Lung microvascular endothelial cell (primary cell): ENCODE measurements at places on chromosomes 1 and 21.

- no peak for DNase-seq
Measured at GRCh38 chr1:184889902-184890301, 84.4 kb downstream of the NIBAN1 start.

- DNase-seq = no peak
Measured at GRCh38 chr1:4076346-4076745, 176.3 kb upstream of the C1orf174 start.

DNA sequence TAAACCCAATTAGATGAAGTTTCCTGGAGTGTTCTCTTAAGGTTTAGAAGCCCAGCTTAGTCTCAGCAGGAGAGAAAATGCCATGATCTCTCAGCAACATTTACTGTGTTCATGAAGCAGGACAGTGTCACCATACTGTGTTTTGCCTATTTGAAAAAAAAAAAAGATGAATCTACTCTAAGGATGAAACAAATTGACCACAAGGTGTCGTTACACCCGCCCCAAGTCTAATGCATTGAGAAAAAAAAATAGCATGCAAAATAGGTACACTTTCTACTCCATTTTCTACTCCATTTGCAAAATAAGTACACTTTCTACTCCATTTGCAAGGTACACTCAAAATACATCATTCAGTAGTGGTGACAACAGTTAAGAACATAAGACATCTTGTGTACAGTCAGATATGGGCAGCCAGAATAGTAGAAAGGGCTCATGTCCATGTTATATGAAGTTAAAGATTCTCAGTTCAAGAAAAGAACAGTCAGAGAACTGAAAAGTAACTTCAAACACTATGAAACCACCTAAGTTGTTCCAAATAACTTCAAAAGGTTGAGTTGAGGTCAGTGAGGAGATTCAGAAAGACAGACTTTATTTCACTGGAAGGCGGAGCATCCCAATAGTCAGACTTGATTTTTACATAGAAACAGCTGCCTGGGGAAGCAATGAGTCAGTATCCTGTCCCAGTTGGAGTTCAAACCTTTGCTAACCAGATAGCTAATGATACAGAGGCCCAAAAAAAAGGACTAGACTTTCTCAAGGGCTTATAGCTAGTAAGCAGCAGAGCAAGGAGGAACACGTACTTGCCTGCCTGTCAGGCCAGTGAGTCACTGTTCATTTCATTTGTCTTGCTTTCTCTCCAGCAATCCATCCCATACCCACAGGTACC lies 13.3 kb downstream of the PLPPR5 start:
- DNase-seq = peak; percentile 50

- no peak for DNase-seq
Measured at GRCh38 chr1:93937997-93938396, 28.8 kb upstream of the GCLM start.

- peak; percentile 12 for DNase-seq
Measured at GRCh38 chr21:25370311-25370744, 237.0 kb downstream of the MRPL39 start.

GRCh38 chr1:107617921-107618320 lies 347.1 kb downstream of the VAV3 start:
- no peak for DNase-seq

GRCh38 chr21:31624181-31624580 lies 35.3 kb upstream of the SOD1 start:
- DNase-seq = no peak

GRCh38 chr21:40562242-40563002 lies 284.5 kb downstream of the DSCAM start:
- no peak for DNase-seq

DNA sequence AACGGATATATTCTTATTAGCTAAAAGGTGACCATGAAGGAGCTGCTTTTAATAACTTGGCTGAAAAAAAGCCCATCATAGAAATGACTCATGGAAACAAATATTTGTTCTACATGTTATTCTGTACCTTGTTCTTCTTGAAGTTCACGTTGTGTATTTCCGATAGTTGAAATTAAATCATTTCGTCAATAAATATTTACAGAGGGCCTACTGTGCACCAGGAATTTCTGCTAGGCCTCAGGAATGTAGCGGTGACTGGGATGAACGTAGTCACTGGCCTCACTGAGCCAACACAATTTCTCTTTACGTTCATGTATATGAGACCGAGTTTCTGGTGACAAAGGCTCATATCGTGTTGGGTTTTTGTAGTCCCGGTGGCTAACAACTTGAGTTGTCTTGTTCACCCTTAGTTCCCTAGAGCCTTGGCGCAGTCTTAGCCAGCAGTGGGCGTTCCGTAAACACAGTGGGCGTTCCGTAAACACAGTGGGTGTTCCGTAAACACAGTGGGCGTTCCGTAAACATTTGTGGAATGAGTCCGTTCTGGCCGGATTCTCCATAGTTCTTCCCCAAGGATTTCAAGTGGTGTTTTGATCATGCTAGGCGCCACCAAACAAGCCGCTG lies 53.2 kb upstream of the VAMP3 start:
- no peak for DNase-seq

DNA sequence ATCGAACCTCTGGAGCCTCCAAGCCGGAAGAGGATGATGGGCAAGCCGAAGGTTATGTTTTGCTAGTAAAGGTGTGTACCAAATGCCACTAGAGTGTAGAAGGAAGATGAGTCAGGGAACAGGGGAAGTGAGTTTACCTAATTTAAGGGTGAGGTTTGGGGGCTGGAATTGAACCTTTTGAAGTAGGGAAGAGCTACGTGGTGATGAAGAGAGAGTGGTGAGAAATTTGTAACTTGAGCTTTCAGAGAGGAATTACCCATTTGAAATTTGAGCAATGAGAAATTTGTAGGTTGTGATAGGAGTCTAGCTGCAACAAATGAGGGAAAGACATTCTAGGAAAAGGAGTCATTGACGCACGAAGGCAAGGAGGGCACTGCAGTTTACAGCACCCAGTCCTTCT lies 70.0 kb upstream of the TENT5C start:
- no peak for DNase-seq

DNA sequence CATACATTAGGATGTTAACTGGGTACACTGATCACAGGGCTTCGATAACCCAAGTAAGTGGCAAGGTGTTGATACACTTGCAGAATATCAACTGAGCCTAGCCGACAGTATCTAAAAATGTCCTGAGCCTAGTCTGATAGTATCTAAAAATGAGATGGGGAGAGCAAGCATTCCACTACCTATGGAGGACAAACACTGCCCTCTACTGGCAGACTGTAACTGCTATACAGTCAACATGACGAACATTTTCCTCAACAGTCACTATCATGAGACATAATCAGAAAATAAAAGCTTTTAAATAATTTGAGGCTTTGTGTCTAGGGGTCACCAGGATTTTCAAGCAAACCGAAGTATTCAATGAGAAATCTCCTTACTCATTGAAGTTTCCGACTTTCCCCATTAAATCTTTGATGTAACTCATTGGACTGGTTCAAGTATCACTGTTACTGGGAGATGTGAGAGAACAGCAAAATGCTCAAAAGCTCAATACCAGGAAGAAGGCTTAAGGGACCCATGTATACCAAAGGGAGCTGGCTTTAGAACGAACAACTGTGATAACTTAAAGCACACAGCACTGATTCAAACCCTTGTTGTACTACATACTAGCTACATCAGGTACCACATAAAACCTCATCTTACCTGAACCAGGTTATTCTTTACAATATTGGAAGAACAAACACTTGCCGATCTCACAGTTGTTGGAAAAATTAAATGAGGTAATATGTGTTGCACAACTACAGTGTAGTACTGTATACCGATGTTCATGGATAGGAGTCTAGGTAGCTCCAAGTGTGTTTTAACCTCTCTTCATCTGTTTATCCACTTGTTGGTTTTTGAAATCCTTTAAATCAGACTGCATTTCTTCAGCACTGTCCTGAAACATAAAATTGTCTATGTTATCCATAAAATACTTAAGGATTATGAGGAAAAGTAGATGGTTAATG lies 31.1 kb upstream of the SLC45A3 start:
- peak; percentile 95 for DNase-seq

DNA sequence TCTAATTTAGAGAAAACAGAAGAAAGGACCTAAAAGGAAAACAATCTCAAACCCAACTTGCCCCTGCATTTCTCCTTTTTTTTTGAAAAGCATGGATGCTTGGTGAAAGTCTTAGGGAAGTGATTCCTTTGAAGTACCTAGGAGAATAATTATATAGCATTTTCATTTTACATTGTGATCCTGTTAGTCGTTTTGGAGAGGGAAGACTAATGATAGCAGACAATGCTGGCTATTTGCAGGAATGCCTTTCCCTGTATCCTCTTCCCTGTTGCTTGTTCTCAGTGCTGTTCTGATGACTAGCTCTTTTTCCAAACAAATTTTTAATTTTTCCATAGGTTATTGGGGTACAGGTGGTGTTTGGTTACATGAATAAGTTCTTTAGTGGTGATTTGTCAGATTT lies 53.9 kb downstream of the LAMC1 start:
- DNase-seq = no peak

GRCh38 chr21:15932726-15933125 lies 202.9 kb downstream of the USP25 start:
- DNase-seq = no peak

DNA sequence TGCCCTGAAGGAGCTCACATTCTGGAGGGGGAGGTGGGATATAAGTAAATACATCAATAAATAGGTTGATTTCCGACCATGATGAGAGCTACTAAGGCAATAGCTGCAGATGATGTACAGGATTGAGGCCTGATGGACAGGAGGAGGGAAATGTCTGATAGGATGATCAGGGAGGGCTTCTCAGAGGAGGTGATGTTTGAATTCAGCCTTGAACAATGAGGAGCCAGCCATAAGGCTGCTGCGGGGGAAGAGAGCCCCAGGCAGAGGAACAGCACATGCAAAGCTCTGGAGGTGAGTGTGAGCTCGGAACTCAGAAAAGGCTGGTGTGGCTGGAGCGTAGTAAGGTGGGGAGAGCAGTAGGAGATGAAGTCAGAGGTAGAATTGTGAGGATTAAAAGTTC lies 411.7 kb downstream of the PTPRU start:
- no peak for DNase-seq

DNA sequence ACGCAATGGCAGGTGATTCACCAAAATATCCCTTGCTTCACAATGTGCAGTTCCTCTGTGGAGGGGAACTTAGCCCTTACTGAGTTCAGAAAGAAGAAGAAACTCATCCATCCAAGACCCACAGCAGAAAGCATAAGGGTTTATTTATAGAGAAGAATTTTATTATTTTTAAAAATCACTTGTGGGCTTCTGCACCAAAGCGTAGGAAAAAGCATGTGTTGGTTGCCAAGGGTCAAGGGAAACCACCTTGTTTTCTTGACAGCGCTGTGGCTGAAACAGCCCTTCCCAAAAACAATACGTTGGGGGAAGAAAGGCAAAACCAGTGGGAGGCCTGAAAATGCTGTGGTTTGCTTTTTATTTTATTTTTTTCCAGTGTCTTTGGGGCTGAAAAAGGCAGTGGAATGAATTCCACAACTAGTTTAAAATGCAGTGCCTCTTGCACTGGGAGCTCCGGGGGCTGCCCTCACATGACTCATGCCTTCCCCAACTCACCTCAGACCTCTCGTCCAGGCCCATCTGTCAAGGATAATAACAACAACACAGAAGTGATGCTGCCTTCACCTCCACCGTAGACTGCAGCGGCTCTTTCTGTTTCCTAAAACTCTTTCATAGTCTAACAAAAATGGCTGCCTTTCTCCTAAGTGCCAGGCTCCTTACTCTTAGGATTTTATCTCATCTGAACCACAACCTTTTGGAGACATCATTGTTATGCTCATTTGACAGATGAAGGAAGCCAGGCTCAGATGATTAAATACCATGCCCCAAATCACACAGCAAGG lies 224.2 kb upstream of the JUN start:
- peak; percentile 83 for DNase-seq

DNA sequence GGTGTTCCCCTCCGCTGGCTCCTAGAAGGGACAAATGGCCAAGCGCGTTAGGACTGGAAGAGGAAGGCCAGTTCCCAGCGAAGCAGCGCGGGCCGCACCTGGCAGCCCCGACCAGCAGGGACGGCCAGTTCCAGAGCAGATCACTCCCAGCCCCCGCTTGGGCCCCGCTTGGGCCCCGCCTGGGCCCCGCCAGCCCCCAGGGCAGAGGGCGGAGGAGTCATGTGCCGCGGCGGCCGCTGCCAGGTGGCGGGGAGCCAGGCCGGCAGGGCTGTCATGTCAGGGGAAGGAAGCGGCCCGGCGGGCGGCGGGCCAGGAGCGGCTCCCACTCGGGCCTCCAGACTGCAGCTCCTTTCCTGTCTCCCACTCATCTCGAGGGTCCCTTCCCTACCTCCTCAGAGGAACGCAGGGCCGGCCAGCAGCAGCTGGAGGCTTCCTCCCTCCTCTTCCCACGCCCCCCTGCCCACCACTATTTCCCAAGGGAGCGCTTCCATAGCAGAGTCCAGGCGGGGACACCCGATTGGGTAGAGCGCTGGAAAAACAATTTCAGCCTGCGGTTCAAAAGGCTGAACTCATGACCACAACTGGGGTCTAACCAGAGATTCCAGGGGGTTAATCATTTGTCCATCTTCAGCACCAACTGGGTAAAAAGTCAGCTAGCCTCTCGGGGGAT lies 16.5 kb downstream of the ZNF697 start:
- peak; percentile 93 for DNase-seq

- no peak for DNase-seq
Measured at GRCh38 chr1:115086176-115086830, 3.0 kb downstream of the TSPAN2 start.

DNA sequence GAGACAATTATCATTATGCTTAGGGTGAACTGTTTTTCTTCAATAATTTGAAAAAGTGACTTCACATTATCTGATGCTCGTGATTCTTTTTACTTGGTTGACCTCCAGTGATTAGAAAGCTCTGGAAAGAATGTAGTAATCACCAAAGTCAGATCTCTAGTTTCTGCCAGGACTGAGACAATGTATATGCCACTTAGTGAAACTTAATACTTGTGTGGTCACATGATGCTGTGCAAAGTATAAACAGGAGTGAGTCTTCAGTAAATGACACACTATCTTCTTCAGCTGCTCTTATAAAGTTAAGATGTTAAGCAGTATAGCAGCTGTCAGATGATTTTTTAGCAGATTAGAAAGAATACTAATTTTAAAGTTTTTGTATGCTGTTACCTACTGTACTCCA lies 17.2 kb downstream of the VCAM1 start:
- no peak for DNase-seq

DNA sequence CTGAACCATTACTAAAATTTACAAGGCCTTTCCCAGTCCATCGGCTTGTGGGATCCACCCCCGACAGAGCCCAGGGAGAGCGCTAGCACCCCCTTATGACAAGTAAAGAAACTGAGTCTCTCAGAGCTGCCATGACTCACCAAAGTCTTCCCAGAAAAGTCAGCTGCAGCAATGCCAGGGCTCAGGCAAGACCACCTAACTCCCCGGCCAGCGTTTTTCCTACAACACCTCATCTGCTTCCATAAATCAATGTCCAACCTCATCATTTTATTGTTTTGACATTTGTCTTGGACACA lies 15.0 kb downstream of the DHCR24 start:
- no peak for DNase-seq
